ENCODE measurements at places on chromosomes 6 and 20.

DNA sequence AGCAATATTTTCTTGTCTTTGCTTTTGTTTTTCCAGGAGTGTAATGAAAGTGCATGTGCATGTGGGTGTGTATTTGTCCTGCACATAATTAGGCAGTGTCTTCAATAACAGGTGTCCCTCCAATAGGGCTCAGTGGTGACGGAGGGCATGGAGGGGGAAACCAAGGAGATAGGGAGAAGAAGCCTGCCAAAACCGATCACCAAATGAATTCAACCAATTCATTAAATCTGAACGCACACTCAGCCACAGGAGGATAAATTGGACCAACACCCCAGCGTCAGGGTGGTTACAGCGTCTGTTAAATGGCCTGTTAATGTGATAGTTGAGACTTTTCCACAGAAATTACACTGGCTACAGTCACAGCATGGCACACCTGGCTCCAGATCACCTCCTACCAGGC is 527.6 kb downstream of the CD83 start:
- DNase-seq: no peak

DNA sequence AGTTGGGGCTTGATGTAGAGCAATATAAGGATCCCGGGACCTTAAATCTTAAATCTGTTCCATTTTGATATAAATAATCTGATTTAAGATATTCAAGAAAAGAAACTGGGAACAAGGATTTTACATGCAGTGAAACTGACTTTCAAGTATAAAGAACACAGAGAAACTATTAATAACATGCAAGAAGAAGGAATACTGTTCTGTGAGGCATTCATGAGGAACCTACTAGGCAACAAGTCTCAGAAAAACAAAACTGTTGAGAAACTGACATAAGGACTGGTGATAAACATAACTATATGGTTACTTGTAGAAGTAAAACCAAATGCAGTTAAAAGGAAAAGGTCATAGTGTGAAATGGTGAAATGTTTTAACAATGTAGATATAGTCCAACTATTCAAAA is 15.8 kb downstream of the HDDC2 start:
- DNase-seq: no peak

DNA sequence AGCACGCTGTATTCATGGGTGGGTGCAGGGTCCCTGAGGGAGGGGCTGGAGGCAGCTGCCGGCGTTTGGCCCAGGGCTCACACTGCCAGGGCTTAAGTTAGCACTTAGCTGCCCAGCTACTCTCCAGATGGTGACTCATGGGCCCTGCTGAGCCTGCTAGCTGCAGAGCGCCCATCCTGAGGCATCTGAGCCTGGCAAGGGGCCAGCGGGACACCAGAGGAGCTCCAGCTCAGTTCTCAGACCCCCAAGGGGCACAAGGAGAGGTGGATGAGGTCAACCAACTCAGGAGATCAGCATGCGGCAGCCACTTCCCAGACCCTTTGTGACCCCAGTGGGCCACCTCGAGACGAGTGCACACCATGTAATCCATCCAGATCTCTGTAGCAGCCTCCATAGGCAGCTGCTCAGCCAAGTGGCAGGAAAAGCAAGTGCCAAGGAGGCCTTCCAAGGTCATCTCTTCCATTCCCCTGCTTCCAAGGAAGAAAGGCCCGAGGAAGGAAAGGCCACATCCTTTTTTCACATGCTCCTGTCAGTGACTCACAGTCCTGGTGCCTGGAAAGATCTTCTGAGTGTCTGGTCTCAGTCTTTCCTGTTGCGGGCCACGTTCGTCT is 35.3 kb downstream of the FOXP4 start:
- no peak for DNase-seq

GRCh38 chr6:138563650-138564049 is 64.4 kb upstream of the NHSL1 start:
- DNase-seq: no peak

Measured in stimulated activated CD4-positive, alpha-beta T cell treated with anti-CD3 and anti-CD28 coated beads, Interleukin-1b, Interleukin-23, amount 100 ng/mL, for 1 hour (primary cell).